Right kidney (tissue), 9 donors: ENCODE measurements at places on chromosomes 2 and 18.

DNA sequence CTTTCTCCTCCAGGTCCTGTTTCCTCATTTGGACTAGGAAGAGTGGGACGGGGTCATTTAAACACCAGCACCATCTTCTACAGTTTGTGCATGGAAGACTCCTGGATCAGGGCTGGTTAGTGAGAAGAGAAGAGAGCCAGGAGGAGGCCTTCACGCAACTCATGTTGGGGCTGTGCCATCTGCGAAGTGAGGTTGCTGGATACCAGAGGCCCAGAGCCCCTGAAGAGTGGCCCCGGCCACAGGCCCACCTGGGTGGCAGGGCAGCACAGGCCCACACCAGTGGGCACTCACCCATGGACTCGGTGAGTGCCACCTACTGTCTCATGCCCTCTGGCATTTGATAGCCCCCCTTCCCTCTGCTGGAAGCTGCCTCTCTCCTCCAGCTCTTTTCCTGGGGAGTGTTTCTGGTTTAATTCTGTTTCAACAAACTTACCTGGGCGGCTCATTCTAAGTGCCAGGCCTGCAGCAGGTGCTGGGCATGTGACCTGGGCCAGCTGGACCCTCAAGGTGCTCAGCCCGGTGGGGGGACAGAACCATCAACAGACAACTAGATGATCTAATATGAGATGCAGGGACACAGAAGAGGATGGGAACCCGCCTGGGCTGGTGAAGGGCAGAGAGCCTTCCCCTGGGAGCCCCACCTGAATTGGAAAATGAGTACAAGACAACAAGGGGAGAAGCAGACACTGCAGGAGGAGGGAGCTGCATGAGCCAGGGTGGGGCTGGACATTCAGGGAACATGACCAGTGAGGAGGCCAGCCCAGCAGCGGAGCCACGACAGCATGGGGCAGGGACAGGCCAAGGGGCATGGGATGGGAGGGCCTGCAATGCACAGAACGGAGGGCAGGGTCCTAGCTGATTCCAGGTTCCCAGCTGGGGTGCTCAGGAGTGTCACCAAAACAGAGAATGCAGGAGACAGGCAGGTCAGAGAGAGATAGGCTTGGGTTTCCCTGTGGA lies 70.6 kb downstream of the MARCO start:
- DNase-seq, result no peak

GRCh38 chr2:145411493-145411892 lies 891.6 kb upstream of the ZEB2 start:
- DNase-seq, result no peak

GRCh38 chr18:78640246-78640995 lies 339.2 kb upstream of the SALL3 start:
- DNase-seq, result no peak

GRCh38 chr2:217553202-217553601 lies 449.6 kb downstream of the TNS1 start:
- DNase-seq, result no peak

DNA sequence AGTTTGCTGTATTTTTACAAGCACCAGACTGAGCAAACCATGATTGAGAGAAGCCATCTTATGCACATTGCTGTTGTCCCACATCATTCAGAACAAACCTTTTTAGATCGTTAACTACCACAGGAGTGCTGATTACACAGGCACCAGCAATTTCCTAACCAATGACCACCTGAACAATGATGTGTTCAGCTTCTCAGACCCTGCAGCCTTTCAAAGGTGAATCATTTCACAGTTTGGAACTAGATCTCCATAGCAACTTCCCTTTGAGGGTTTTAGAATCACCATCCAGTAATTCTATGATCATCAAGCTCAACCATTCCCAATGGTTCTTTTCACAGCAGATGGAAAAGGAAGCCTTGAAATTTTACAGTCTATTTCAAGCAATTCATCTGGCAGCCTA lies 71.4 kb downstream of the OLA1 start:
- no peak for DNase-seq

DNA sequence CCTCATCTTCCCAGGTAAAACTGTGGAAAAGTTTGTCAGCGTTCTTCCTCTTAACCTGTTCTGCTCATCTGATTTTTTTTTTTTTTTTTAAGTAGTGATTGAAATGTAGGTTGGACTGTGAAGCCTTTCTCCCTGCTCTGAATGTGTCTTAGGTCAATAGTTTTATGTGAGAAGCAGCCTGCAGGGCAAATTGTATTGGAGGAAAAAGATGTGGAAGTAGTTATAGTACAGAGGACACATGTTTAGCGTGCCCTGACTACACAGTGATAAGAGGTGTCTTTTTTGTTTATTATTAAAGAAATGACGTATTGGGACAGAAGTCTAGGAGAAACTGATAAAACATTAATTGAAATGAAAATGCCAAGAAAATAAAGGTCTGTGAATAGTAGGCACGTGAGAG lies 1.5 kb downstream of the MTA3 start:
- DNase-seq, result no peak

GRCh38 chr2:179521944-179522343 lies 257.3 kb upstream of the SESTD1 start:
- no peak for DNase-seq

DNA sequence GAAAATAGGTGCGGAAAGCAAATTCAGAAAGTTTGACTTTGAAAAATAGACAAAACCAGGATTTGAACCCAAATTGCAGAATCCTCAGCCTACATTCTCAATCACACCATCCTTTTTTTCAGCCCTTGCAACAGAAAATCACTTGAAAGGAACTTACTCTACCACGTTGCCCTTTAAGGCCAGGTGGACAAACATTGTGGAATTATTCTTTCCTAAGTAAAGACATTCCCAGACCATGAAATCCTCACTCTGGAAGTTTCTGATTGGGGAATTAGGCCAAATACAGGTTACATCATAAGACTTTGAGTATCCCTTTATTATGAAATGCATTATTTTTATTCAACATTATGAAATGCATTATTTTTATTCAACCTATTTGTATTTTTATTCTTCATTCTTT lies 259.4 kb downstream of the RAD51AP2 start:
- no peak for DNase-seq

DNA sequence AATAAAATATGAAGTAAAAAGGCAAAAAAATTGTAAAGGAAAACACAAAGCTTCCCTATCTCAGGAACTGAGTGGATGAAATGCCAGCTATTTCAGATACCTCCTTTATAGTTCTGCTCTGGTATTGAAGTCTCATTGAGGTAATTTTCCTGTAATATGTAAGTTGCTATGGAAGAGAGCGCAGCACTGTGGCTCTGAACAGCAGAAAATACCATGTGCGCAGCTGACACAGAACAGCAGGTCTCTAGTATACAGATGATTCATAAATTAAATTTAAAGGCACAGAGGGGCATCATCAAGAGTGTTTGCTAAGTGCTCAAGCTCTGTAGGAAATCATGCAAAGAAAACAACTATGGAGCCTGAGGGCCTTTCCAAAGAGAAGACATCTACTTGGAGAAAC lies 315.3 kb upstream of the CDH7 start:
- no peak for DNase-seq

DNA sequence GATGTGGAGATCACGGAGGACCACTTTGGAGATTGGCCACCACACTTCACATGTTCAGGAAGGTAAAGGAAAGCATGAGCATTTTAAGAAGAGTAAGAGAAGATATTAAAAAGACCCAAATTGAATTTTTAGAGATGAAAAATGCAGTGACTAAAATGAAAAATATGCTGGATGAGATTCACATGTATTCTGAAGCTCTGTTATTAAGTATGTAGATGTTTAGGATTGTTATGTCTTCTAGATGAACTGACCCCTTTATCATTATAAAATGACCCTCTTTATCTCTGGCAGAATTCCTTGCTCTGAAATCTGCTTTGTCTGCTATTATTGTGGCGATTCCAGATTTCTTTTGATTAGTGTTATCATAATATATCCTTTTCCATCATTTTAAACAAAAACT lies 36.0 kb upstream of the DYNC2LI1 start:
- DNase-seq, result no peak

DNA sequence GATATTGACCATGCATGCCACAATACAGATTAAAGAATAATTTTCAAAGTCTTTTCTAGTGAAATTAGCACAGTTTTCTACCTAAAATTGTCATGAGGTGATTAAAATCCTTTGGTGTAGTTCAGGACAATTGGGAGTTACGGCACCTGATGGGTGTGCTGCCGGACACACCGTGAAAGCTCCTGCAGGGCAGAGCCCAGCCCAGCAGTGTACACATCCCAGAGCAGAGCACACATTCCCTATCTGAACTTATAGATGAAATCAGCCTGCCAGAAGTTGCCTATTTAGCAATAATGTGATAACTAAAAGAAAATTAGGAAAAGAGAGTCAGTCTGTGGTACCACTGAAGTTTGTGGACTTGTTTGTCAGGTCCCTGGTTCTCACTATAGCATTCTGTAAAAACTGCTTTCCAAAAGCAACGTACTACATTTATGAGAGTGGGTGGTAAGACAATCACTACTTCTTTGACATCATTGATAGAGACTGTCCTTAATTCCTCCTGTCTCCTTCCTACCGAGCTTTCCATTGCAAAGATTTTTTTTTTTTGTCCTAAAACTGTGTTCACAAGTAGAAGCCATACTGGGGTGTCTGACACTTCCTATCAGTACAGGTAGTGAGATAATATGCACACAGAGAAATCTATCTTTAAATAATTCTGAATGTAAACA lies 3.4 kb downstream of the CYTIP start:
- no peak for DNase-seq

DNA sequence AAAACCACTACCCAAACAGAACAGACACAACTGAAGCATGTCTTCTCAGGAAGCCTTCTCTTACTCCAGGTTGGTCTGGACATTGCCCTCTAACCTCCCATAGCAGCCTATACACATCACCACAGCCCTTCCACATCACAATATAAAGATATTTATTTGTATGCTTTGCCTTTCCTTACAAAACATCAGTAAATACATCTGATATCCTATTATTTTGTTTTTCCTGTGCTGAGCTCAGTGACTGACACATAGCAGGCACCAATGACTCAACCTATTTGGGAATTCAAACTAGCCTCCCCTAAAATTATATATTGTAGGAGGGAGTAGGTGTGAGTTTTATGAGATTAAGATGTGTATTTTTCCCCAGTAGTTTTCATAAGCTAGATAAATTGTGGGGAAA lies 28.8 kb downstream of the SLC40A1 start:
- no peak for DNase-seq

DNA sequence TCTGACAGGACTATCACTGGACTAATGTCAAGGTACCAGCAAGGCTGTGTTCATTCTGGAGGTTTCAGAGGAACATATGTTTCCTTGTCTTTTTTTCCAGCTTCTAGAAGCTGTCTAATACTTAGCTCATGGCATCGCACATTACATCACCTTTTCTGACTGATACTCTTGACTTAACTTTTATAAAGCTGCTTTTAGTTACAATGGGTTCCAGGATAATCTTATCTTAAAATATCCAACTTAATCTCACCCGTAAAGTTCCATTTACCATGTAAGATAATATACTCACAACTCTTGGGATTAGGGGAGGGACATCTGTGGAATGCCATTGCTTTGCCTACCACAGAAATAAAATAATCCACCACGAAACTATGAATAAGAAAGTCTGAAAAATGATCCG lies 394.2 kb downstream of the CDH19 start:
- DNase-seq, result no peak

DNA sequence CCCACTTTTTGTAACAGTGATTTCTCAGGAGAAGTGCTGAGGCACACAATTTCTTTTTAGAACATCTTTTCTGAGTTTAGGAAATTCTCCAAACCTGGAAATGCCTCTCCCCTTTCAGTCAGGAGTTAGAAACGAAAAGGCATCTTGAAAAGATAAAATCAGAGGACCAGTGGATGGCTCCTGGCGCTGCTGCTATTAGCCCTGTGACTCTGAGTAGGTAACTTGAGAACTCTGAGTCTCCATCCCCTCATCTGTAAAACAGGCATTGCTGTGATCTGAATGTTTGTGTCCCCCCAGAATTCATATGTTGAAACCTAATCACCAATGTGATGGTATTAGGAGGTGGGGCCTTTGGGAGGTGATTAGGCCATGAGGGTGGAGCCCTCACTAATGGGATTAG lies 50.2 kb downstream of the EHD3 start:
- no peak for DNase-seq

GRCh38 chr18:54209471-54210180 lies 14.8 kb downstream of the MBD2 start:
- DNase-seq, result no peak

- DNase-seq, result no peak
Measured at GRCh38 chr18:33712719-33713118, 134.7 kb downstream of the ASXL3 start.

DNA sequence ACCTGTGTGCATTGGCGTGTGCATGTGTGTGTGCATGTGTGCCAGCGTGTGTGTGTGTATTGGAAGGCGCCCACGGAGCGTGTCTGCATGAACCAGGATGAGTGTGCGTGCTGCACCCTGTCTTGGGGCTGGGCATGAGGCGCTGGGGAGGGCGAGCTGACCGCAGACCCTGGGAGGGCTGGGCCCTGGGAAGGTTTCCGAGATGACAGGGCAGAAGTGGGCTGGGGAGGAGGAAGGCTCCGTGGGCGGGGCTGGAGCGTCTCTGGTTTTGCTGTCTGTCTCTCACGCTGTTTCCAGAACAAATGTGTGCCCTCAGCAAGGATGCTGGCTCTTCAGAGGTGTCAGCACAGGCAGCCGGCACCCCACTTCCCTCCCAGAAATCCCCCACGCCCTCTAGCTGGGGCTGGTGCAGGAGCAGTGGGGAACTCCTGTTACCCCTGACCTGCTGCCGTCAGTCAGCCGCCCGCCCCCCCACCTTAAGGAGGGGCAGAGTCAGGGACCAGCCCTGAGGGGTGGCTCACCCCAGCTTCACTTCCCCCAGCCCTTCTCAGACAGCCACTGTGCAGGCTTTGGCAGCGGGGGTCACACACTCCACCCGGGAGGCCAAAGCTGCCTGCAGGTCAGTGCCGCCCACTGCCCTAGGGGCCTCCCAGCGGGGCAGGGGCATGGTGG lies at the start of gene GPR35:
Gene GPR35, plus strand, starts transcription at position 531 of the 672 bp plus-strand sequence. CDS start 4,473 bp downstream, outside the sequence.
- no peak for DNase-seq

DNA sequence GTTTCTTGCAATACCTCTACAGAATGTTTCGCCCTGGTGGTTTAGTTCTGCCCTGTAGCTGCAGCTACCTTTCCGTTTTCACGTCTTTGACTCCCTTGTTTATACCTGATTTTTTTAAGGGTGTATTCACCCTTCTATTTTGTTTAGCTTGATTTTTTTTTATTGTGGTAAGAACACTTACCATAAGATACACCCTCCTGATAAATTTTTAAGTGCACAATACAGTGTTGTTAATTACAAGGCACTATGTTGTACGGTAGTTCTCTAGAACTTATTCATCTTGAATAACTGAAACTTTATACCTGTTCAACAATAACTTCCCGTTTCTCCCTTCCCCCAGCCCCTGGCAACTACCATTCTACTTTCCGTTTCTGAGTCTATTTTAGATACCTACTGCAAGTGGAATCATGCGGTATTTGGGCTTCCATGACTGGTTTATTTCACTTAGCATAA lies 48.9 kb upstream of the NABP1 start:
- DNase-seq, result no peak
